Type B pancreatic cell (in vitro differentiated cells): ENCODE measurements at places on chromosomes 2 and 18. TPM values are rescaled to one million over a fixed set of nuclear protein-coding genes. Genes with fewer than 3 reads are reported as not detected.
A peak's percentile ranks its signal among the peaks of the same experiment; 100 is the strongest.

DNA sequence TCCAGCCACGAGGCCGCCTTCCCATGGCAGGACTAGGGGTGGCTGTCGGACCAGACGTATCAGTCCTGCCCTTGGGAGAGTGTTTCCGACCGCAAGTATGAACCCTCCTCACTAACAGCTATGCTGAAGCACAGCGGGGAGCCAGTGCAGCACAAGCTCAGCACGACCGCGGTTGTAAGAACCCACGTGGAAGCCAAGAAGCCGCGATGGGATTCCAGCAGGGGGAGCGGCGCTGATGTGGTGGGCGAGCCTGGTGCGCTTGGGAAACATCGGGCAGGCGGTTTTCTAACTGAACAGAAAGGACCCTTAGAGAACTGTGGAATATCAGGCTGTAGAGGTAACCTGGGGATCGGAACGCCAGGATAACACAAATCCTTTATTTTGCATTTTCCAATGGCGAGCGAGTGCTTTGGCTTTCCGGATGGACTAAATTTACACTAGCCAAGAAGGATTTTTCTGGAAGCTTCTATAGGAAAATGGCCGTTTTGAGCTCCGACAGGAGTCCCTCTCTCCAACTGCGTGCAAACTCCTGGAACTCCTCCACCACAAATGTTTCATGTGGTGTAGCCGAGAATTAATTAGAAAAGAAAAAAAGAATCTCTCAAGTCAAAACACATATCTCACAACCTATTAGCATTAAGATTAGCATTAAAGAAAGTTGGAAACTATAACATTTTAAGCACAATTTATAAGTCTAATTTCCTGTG, 132.0 kb upstream of the MYCN start:
- no peak for DNase-seq

The FER1L5 gene
- total RNA-seq: 0.75 TPM in 1 of 2 replicates, not detected in the other

DNA sequence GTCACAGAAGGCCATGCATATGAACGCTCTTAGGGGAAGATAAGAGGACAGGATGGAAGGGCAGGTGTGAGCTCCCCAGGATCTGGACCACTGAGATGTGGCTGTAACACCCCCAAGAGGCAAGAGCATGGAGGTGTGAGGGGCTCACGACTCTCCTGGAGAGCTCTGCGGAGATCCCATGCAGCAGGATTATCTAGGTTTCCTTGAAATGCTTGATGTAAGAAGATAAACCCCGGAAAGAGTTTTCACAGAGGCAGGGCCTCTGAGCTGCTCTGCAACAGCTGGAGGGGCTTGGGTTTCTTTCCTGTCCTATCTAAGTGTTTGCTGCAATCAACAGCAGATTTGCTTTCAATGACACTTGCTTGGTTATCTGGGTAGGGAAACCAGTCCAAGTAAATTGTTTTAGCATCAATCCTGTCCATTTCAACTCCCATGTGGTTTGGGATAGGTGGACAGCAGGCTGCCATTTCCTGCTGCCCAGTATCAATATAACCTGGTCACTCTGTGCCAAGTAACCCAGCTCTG, 138.9 kb downstream of the SMAD2 start:
- DNase-seq: no peak

- no peak for DNase-seq
Measured at GRCh38 chr18:12278215-12278671, 24.1 kb downstream of the CIDEA start.

- no peak for DNase-seq
Measured at GRCh38 chr2:190763901-190764514, 115.1 kb downstream of the NAB1 start.

GRCh38 chr2:204545861-204546735, 823 bp downstream of the PARD3B start:
- DNase-seq: peak; percentile 68

The CHMP1B gene
- 41.4 and 71.3 TPM in 2 replicates for total RNA-seq

DNA sequence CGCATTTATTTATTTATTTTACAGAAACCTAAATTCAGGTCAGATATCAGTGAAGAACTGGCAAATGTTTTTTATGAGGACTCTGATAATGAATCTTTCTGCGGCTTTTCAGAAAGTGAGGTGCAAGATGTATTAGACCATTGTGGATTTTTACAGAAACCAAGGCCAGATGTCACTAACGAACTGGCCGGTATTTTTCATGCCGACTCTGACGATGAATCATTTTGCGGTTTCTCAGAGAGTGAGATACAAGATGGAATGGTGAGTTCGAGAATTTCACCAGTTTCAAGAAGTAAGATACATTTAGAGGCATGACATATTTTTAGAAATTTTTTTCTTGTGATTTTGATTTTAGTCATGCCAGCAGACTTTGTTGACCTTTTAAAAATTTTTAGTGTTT, 4.6 kb downstream of the CDCA7 start:
- DNase-seq: no peak

The ADCYAP1 gene
- total RNA-seq: 0.34 and 1.2 TPM in 2 replicates

- no peak for DNase-seq
Measured at GRCh38 chr18:24560511-24560981, 100.1 kb downstream of the HRH4 start.

The ESPNL gene
- 0.12 and 0.24 TPM in 2 replicates for total RNA-seq

GRCh38 chr18:39380186-39380725, 1814.7 kb upstream of the CELF4 start:
- no peak for DNase-seq

The C1D gene
- 19.6 and 26.7 TPM in 2 replicates for total RNA-seq

GRCh38 chr2:186903216-186903615, 54.2 kb upstream of the ZSWIM2 start:
- DNase-seq: no peak

DNA sequence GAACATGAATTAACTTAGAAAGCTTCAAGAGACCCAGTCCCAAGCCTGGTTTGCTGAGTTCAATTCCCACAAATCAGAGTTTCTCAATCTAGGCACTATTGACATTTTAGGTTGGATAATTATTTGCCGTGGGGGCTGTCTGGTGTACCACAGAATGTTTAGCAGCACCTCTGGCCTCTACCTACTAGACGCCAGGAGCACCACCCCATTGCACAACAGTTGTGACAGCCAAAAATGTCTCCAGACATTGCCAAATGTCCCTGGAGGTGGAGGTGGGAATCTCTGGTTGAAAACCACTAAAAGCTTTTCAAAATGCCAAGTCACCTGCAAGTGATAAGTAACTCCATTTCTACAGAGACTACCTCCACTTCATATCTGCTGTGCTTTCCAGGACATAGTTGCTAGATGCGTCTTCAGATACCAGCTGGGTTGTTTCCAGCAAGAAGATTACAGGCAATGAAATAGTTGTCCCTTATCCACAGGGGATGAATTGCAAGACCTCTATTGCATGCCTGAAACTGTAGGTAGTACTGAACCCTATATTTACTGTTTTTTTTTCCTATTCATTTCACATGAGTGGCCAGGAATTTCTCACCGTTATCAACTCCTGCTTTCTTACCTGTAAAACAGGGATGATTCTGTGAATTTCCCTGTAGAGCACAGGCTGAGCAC, 554.3 kb downstream of the ZEB2 start:
- no peak for DNase-seq

GRCh38 chr2:20638646-20639430, 12.1 kb downstream of the HS1BP3 start:
- DNase-seq: no peak

The OTOS gene
- total RNA-seq: not detected in 2 replicates

GRCh38 chr2:105800036-105800713, 55.5 kb downstream of the NCK2 start:
- DNase-seq: peak; percentile 61

The CDH20 gene
- total RNA-seq: 0.86 and 1.6 TPM in 2 replicates

GRCh38 chr2:24749069-24749691, 44.0 kb downstream of the PTRHD1 start:
- DNase-seq: no peak

The ATRAID gene
- 97.4 and 103 TPM in 2 replicates for total RNA-seq

DNA sequence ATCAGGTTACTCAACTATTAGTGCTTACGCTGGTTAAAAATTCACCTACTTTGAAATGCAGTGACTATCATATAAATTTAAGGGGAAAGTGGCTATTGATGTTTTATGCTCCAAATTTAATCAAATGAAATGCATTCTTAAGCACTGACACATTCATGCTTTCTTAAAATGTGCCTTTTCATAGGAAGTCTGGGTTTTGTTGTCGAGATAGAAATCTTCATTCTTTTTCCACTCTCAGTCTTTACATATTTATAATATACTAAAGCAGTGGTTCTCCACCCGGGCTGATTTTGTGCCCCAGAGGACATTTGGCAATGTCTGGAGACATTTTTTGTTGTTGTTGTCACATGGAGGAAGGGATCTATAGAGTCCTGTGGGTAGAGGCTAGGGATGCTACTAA, 167.9 kb downstream of the PAX3 start:
- no peak for DNase-seq

The RMDN2 gene
- 5.4 and 7.0 TPM in 2 replicates for total RNA-seq

DNA sequence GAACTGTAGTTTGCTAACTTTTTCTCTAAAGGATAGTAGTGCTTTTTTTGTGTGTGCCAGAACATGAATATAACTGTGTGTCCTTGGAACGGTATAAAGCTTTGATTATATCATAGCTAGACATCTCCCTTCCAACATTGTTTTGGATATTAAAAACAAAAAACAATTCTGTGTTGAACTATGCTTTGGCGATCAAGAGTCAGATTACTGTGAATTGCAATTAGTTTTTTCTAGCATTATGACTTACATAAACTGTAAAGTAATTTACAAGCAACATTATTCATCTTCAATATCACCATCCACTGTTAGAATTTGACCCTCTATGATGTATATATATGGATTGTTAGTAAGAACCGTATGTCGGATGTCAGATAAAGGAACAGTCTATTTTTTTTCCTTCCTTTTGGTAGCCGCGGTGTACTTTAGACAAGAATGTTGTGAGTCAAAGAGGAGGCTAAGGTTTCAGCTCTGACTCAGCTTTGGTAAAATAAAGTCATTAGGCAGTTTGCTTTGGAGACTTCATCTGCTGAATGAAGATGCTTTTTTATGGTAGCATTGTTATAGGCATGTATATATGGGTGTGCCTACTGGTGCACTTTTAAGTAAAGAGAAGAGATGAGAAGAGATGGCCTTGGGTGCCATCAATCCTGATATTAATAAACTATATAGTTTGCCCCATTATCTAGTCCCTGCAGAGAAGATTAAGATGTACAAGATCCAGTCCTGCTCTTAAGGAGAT, 76.4 kb downstream of the LTBP1 start:
- DNase-seq: no peak

DNA sequence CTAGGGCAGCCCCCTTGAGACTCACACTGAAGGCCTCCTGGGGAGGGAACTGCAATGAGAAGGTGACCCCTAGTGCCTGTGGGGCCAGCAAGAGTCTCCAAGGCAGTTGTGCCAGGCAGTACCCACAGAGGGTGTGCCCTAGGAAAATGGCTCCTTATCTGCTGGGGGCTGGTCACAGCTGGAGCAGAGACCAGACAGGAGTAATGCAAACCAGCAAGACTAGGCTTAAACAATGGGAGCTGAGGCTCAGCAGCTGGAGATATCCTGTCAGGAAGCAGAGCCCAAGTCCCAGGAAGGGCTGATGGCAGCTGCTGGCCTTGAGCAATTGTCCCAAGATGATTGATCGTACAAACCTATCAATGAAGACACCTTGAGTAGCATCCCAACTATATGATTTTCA, 26.8 kb upstream of the E2F6 start:
- DNase-seq: peak; percentile 40

DNA sequence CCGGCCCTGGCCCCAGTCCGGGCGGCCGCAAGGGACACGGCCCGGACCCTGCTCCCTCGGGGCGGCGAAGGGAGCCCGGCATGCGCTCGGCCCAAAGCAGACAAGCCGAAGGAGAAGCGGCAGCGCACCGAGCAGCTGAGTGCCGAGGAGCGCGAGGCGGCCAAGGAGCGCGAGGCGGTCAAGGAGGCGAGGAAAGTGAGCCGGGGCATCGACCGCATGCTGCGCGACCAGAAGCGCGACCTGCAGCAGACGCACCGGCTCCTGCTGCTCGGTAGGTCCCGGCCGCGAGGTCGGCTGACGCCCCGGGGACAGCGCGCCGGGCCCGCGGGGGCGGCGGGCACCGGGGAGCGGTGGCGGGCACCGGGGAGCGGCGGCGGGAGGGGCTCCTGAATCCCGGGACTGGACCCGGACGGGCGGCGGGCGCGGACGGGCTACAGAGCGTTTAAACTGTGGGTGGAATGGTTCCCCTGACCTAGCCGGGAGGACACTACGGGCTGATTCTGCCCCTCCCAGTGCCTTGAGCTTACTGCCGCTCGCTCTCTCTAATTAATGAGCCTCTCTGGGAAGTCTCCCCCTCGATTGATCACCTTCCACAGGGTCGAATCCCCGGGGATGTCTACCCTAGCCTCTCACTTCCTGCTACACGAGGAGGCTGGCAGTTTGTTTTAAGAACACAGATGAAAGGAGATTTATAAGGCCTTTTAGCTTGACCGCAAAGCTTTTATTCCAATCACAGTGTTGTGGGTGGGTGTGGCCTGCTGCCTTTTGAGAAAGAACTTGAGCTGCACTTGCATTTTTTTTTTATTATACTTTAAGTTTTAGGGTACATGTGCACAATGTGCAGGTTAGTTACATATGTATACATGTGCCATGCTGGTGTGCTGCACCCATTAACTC, 853 bp downstream of the GNAL start:
- no peak for DNase-seq

DNA sequence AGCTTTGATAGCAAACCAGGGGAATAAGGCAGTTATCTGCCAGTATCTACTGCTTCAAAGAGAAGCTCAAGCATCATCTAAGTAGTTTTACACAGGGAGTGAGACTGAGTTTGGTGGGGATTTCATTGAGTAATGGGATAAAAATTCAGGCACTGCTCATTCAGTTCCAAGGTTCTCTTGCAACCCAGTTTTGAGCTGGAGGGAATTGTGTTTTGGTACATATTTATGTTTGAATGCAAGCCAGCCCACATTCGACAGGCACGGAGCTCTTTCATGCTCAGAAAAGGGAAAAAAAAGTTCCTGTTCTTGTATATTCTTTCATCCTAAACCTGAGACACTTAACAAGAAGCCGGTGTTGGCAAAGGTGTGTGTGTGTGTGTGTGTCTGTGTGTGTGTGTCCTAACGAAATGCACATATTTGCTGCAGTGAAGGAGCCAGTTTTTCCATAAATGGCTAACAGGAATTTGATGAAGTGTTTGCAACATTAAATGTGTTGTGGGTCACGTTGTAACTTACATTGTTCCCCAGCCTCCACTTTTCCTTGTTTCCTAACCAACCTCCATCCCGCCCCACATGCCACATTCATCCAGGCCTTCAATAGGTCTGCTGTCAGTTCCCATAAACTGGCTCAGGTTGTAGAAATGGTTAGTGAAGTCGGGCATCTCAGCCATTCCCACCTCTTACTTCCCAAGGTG, 311.1 kb downstream of the TXNL1 start:
- DNase-seq: no peak

The COPS8 gene
- total RNA-seq: 30.2 and 59.3 TPM in 2 replicates

DNA sequence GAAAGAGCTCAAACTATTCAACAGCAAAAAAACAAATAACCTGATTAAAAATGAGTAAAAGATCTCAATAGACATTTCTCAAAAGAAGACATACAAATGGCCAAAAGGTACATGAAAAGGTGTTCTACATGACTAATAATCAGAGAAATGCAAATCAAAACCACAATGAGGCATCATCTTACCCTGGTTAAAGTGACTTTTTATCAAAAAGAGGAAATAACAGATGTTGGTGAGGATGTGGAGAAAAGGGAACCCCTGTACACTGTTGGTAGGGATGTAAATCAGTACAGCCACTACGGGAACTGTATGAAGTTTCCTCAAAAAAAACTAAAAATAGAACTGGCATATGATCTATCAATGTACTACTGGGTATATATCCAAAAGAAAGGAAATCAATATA, 39.8 kb upstream of the TMEM163 start:
- no peak for DNase-seq
